ENCODE measurements at places on chromosomes 2 and 18.
A peak's percentile ranks its signal among the peaks of the same experiment; 100 is the strongest.

DNA sequence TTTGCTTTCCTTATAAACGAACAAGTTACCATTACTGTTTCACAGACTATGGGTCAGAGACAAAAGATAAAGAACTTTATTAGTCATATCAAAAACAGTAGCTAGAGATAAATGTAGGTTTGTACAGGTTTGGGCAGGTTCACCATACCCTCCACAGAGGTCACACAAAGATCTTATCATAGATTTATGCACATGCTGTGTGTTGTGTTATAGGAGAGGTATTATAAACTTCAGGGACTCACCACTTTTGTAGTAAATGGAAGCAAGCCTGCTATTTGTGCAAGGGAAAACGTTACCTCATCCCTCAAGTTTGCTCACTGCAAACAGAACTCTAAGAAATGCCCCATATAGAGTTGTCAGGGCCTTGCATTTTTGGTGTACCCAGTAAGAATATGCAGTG is 584.5 kb upstream of the LRRTM1 start:
- no peak for DNase-seq

DNA sequence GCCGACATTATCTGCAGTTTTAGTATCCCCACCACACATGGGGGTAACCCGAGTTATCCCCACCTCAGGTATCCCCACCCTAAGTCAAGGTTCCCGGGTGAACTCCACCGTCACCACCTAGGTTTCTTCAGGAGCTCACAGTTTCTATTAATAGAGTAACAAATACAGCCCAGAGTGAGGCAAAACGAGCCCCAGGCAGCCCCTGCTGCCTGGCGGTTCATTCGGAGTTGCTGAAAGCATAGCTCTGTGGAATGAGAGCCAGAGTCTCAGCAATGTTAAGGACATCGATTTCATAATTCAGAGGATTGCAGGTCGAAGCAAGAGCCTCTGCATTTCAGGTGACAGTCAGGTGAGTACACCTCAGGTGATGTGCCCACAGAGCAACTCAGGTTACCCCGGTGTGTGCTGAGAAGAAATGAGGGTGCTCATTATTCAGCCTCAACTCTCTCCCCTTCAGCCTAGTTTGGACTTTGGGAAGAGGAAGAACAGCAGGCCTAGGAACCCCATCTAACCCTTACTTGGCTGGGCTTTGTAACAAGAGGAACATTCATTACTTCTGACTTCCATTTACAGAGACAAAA is 10.7 kb downstream of the SATB2 start:
- DNase-seq, result no peak

DNA sequence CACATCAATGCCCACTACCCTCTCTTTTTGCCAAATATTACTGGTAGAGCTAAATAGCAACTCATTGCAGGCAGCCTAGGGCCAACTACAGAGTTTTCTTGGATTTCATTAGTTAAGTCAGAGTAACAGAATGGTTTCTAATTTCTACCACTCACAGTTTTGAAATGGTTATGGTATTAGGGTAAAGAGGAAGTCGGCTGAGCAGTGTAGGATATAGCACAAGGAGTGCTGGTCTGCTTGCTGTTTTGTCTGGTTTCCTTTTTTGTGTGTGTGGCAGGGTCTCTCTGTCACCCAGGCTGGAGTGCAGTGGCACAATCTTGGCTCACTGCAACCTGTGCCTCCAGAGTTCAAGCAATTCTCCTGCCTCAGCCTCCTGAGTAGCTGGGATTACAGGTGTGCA is 289.2 kb upstream of the CCDC68 start:
- no peak for DNase-seq

DNA sequence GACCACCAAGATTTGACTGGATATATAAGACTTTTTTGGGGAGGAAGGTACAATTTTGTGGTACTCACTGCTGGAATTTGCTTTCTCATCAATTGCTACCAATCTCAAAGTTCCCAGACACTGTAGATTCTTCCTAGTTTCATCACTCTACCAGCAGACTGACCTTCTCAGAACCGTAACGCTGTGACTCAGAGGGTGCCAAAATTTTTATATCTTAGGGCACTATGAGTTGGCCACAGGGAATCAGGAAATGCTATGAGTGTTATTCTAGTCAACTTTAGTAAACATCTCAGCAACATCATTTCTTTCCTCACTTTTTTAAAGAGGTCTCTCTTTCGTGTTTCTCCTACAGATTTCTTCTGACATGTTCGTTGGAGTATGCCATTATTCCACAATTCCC is 499.0 kb downstream of the TMX3 start:
- DNase-seq, result no peak

GRCh38 chr2:56613254-56613653 is 429.5 kb downstream of the CCDC85A start:
- no peak for DNase-seq

GRCh38 chr18:54147439-54147838 is 77.0 kb downstream of the MBD2 start:
- no peak for DNase-seq

- DNase-seq, result no peak
These were observed 104.9 kb downstream of the ANKRD44 start for GRCh38 chr2:197205585-197206215.

- DNase-seq, result no peak
These were observed 205.2 kb downstream of the SCG2 start for GRCh38 chr2:223396993-223397392.

DNA sequence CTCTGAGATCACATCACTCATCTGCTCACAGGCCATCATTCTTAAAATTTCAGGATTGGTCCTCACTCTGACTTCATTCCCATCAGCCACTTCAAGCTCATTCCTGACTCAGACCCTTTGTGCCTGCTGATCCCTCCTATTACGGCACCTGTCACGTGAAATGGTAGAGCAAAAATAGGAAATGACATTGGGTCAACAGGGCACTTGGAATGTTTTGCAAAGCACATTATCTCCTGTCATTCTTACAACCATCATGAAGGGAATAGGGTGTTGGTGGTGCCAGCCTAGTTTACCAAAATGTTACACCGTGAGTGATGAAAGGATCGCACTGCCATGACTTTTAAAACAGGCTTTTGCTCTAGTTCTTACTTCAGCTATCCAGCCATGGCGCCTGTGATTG is 61.1 kb downstream of the EIF5B start:
- DNase-seq, result no peak

- no peak for DNase-seq
These were observed 85.7 kb upstream of the ODC1 start for GRCh38 chr2:10533811-10534321.

GRCh38 chr2:45138904-45139303 is 129.7 kb upstream of the SIX2 start:
- no peak for DNase-seq

DNA sequence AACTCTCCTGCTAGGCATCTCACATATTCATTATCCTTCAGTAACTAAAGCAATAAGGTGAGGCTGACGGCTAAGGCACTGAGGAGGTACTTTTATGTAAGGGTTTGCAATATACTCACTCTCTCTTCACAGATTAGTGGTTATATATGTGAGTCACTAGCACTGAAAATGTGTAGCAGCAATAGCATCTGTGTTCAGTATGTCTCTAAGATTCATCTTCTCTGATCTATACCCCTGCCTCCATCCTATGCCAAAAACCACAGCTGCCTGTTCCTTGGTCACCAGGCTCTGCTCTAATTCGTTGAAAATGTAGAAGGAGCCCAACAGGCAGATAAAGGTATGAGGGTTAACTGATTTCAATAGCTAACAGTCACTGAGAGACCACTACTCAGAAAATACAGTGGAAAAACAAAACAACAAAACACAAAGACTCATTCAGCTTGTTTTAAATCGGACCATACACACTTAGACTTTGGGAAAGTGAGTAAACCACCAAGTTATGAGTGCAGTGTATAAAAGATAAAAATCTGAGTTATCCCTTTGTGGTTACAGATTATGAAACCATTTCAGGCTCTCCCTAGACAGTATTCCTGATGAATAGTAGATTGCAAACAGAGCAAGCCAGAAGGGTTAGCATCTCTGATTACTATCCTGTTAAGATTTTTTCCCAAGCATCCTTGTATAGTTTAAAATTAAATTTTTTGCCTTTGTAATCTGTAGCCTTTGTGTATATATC is 75.3 kb upstream of the CYP26B1 start:
- no peak for DNase-seq

GRCh38 chr2:168401048-168401556 is 55.0 kb upstream of the CERS6 start:
- no peak for DNase-seq

DNA sequence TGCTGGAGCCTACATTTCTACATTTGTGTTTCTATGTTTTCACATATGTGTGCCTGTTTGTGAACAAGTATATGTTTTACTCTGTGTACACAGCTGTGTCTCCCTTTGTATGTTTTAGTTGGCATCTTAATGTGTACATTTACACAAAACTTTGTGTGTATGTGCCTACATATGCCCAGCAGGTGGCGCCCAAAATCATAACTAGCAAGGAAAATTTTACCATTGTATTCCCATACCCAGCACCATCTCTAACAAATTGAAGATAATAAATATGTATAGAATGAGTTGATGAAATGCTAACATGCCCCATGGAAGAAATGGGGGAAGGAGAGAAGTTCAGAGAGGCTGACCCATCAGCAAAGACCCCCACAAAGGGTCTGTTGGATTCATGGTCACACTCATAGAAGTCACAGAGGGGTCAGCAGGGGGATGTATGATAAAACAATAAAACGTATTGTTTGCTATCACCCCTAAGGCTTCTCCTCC is 48.1 kb downstream of the PKDCC start:
- no peak for DNase-seq

GRCh38 chr18:56723068-56723467 is 71.9 kb downstream of the WDR7 start:
- no peak for DNase-seq

DNA sequence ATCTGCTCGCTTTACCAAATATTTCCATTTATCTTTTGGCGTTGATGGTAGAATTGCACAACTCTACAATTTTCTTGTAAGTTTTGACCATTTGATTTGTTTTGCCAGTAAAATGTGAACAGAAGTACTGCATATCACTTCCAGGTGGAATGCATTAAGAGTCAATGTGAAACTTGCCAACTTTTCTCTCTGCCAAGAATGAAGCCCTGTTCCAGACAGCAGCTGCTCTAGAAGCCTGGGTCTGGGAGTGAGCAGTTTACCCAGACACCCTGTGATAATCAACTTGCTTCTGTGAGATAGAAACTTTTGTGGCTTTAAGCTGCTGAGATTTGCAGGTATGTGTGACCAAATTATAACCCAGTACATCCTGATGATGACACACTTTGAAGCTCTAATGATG is 115.9 kb upstream of the SYT4 start:
- DNase-seq, result no peak

- DNase-seq, result no peak
These were observed 41.2 kb downstream of the TAF4B start for GRCh38 chr18:26267357-26267930.

DNA sequence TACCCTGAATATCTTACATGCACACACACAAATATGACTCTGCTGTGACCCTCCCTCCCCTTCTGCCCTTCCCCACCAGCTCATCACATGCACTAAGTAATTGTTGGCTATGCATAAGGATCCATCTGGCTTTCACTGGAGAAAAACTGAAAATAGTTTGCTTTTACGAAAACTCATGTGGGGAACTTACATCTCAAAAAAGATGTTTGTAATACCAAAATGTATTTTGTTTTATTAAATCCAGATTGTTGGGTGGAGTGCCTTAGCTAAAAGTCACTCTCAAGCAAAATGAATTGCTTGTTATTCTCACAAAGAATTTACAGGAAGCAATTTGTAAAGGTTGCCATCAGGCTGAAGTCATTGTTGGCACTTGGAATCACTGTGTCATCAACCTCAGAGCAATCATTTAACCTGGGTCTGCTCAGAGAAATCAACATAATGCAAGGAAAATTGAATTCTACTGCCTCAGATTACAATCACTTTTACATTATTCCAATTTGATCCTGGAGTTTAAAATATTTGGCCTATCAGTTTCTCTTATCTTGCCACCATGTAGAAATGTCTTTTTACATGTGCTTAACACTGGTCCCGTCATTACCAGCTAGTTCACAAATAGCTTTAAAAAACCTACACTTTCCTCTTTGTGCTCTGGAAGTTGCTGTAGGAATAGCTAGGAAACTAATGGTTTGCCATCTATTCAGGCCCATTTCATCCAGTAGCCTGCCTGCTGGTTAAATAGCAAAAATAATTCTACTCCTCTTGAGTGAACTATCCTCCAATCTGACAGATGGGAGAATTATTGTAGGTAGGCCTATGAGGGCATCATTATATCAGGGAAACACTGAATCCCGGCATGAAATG is 90.3 kb upstream of the TMEM17 start:
- DNase-seq, result no peak

- no peak for DNase-seq
These were observed 449.1 kb downstream of the TNS1 start for GRCh38 chr2:217553679-217554078.

DNA sequence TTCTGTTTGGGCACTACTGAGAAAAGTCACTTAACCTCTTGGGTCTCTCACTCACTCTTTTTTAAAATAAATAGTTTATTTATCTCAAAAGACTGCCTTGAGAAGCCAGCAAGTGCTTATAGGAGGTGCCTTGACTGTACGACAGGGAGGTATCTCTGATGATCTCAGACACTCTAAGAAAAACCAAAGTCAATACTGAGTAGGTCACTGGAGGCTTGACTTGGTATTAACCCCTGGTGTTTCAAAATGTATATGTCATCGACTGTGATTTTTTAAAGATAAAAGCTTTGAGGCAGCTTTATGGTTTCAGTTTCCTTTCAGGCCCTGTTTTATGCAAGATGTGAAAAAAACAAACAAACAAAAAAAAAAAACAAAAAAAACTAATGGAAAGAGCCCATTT is 33.7 kb downstream of the MREG start:
- no peak for DNase-seq

DNA sequence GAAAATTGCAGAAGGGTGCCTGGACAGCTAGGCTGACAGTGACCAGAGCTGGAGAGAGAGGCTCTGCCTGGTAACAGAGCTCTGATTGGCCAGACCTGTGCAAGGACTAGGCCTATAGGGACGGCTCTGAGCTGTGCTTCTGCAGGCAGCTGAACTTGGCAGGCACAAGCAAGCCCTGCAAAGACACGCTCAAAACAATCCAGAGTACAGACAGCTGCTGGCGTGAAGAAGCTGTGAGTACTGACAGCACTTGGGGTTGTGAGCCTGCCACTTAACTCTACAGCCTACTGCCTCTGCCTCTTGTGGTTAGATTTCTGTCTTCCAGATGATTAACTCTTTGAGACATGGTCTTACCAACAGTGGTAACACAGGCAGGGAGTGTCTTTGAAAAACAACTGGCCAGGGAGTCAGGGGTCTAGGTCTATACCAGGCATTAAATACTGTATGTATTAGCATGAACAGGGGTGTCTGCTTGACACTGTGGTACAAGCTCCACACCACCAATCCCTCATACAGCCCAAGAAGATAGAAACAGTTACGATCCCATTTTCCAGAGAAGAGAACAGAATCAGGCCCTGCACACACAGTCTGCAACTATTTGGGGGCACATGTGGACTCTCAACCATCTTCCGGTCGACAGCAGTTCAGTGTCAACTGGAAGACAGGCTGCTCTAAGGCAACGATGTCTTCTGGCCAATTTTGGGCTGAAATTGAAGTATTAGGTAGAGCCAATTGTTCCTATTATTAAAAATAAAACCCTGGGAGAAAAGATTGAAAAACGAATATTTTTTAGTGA is 568.4 kb downstream of the TNS1 start:
- DNase-seq, result peak; percentile 45
